NCI-H526 treated with DMSO at 0.1 percent for 48 hours (cell line): ENCODE measurements at places on chromosomes 6 and 20.

GRCh38 chr20:49399329-49399728 lies 83.1 kb downstream of the KCNB1 start:
- no peak for DNase-seq

GRCh38 chr6:17662585-17662984 lies 44.1 kb downstream of the NUP153 start:
- no peak for DNase-seq

GRCh38 chr20:50226093-50226974 lies 35.7 kb downstream of the CEBPB start:
- no peak for DNase-seq

GRCh38 chr6:52511163-52511562 lies 65.7 kb downstream of the TRAM2 start:
- DNase-seq: no peak

- no peak for DNase-seq
Observed at GRCh38 chr6:106425382-106425781, 64.9 kb downstream of the CRYBG1 start.

GRCh38 chr6:142784344-142784743 lies 160.6 kb downstream of the HIVEP2 start:
- DNase-seq: no peak

- peak; percentile 53 for DNase-seq
Observed at GRCh38 chr6:127343809-127344659, 625 bp upstream of the ECHDC1 start.

- DNase-seq: peak; percentile 24
Observed at GRCh38 chr20:53595018-53595378, 1.4 kb upstream of the ZNF217 start.

GRCh38 chr6:4812068-4812467 lies 35.9 kb downstream of the CDYL start:
- no peak for DNase-seq

GRCh38 chr20:51366155-51366886 lies 176.2 kb downstream of the NFATC2 start:
- DNase-seq: no peak

DNA sequence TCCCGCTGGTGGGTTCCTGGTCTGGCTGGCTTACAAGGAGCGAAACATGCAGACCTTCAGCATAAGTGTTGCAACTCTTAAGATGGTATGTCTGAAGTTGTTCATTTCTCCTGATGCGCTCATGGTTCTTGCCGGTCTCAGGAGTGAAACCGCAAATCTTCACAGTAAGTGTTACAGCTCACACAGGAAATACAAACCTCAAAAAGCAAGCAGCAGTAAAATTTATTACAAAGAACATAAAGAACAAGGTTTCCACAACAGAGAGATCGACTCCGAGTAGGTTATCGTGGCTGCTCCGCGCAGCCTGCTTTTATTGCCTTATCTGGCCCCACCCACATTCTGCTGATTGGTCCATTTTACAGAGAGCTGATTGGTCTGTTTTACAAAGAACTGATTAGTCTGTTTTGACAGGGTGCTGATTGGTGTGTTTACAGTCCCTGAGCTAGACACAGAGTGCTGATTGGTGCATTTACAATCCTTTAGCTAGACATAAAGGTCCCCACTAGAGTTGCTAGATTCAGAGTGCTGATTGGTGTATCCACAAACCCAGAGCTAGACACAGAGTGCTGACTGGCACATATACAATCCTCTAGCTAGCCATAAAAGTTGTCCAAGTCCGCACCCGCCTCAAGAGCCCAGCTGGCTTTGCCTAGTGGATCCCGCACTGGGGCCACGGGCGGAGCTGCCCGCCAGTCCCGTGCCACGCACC lies 39.2 kb downstream of the TRIM27 start:
- DNase-seq: no peak

- no peak for DNase-seq
Observed at GRCh38 chr6:111418971-111419693, 63.9 kb downstream of the REV3L start.

- no peak for DNase-seq
Observed at GRCh38 chr20:52124821-52125220, 66.8 kb downstream of the ZFP64 start.

- no peak for DNase-seq
Observed at GRCh38 chr6:13280254-13280653, 48.1 kb downstream of the TBC1D7 start.

- no peak for DNase-seq
Observed at GRCh38 chr6:11702500-11703130, 76.0 kb downstream of the ADTRP start.

DNA sequence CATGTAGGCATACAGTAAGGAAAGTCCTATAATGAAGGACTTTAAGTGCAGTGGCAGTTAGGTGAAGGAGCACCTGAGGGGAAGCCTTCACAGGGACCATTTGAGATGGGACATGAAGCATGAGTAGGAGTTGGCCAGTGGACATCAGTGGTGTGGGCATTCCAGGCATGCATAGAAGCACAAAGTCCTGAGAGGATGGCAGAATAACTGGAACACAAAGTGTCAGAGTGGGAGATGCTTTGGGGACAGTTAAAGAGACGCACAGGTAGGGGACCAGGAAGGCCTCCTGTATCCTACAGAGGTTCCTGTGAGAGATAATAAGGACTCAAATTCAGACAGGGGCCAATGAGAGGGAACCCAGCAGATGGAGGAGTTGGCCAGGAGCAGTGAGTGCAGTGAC lies 26.4 kb upstream of the EFHC1 start:
- no peak for DNase-seq

DNA sequence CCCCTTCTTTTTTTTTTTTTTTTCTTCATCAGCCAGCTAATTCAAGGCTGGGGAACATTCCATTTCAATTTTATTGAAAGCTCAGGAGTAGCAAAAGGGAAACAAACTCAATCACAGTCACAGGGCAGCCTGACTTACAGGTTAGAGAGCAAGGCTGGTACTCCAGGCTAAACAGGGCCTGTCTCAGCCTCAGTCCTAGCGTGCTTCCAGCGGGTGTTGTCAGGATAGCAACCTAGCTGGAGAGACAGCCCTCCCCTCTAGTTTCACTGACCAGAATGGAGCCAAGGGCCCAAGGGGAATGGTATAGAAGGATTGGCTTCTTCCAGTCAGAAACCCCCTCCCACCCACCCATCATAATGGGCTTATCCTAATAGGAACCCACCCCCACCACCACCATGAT lies 132.9 kb downstream of the PXDC1 start:
- DNase-seq: no peak

- DNase-seq: no peak
Observed at GRCh38 chr20:36591854-36592641, 13.5 kb upstream of the RAB5IF start.

- DNase-seq: peak; percentile 3
Observed at GRCh38 chr6:56259234-56260077, 12.1 kb upstream of the COL21A1 start.

GRCh38 chr20:51526106-51526470 lies 16.4 kb downstream of the NFATC2 start:
- DNase-seq: peak; percentile 25

- no peak for DNase-seq
Observed at GRCh38 chr6:133136177-133136880, 104.8 kb upstream of the EYA4 start.

- DNase-seq: no peak
Observed at GRCh38 chr6:111353912-111354462, 129.0 kb downstream of the REV3L start.

- no peak for DNase-seq
Observed at GRCh38 chr6:117483645-117484016, 1.2 kb downstream of the DCBLD1 start.

DNA sequence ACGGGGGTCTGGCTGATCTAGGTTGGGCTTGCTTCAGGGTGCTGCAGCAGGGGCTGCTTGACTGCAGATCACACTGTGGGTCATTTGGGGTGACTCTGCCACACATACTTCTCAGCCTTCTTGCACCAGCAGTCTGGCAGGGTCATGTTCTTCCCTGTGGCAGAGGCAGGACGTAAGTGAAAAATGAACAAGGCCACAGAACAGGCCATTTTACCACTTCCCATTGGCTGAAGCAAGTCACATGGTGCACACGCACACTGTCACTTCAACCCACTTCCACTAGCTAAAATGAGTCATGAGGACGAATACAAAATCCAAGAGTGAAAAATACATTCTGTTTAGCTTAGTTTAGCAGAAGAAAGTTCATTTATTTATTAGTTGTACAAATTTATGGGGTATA lies 168.6 kb upstream of the GGTLC1 start:
- no peak for DNase-seq

DNA sequence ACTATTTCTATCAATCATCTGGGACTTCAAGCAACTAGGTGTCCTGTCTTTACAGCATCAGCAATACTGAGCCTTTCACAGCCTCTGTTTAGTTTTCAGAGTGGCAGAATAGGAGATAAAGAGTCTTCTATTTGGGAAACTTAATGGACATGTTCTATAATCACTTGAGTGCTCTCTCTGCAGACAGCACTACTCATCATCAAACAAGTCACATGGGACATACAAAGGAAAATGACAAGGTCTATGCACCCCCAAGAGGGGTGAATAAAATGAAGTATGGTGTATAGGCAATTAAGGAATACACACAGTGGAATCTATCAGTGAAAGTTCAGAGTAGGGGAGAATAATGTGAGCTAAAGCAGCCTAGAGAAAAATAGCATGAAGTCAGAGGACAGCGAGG lies 237.8 kb upstream of the THEMIS start:
- DNase-seq: no peak

GRCh38 chr20:39960522-39961428 lies 728.3 kb downstream of the MAFB start:
- DNase-seq: no peak

DNA sequence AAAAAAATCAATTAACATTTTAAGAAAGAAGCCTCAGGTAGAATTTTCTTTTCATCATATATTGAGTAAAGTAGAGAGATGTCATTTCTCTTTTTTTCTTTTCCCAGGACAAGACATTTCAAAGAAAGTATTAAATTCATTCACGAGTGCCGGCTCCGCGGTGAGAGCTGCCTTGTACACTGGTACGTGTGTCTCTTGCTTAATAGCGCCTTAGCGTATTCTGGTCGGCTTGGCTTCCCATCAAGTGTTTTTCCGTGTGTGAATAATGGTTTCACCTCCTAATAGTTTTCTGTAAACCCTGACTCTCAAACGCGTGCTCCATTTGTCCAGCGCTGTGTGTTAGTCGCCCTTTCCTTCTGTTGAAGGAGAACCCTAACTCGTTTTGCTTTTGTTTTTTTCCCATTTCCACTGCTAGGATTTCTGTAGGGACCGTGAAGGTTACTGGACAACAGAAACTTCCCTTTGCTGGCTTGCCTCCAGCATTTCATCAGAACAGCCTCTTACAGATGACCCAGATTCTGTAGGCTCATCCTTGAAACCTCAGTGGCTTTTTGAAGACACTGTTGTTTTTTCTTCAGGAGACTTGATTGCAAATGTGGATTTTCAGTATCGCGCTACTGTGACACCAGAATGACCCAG lies 45.7 kb upstream of the IRF4 start:
- DNase-seq: no peak

DNA sequence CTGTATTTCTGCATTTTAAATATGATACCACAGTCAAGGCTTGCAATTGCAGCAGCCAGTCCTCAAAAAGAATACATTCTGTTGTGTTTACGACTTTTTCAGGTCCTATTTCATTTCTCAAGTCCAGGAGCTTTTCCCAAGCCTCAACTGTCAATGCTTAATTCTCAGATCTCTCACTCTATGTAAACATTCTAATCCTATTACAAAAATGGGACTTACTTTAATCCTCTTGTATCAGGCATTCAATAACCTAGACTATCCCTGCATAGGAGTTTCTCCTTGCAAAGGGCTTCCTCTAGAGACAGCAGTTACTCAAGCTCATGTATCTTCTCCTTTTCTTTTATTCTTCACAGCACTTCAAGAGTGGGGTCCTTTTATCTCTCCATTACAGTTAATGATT lies 1293.0 kb downstream of the GRIK2 start:
- DNase-seq: no peak

DNA sequence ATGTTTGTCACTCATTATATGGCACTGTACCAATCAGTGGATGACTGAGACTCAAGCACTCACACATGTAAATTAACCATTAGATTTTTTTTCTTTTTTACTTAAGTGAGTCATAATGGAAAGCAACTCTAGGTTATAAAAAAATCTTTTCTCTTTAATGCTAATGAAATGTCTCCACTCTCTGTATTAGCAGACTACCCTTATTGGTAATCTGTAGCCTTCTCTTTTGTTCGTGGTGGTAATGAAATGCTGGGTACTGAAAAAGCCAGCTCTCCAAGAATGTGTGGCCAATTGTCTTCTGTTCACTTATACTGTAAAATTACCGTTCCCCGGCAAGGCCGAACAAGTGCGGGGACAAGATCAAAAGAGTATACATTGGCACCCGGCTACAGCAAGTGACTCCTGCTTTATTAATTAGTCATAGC lies 69.0 kb downstream of the AFG1L start:
- DNase-seq: no peak

GRCh38 chr6:166903500-166903899 lies 52.9 kb downstream of the RNASET2 start:
- no peak for DNase-seq

GRCh38 chr6:107730106-107730505 lies 94.0 kb downstream of the SCML4 start:
- DNase-seq: no peak

DNA sequence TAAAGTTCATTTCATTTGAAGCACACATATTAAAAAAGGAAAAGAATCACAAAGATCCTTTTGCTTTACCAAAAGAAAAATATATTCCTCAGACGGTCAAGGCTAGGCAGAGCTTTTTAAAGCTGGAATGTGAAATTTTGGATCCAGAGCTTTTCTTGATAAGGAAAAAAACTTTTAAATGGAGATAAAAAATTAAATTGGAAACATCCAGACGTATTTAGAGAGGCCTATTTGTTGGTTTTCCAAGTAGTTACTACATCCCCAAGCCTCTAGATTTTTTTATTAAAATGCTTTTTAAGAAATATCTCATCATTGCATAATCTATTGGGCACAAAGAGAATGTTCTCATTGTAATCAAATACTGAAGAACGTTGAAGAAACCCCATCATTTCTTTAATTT lies 385.7 kb upstream of the CITED2 start:
- DNase-seq: no peak
